Stimulated activated CD4-positive, alpha-beta T cell treated with anti-CD3 and anti-CD28 coated beads, TNF-alpha, amount 100 ng/mL, for 1 hour (primary cell): ENCODE measurements at places on chromosomes 7 and 10.

DNA sequence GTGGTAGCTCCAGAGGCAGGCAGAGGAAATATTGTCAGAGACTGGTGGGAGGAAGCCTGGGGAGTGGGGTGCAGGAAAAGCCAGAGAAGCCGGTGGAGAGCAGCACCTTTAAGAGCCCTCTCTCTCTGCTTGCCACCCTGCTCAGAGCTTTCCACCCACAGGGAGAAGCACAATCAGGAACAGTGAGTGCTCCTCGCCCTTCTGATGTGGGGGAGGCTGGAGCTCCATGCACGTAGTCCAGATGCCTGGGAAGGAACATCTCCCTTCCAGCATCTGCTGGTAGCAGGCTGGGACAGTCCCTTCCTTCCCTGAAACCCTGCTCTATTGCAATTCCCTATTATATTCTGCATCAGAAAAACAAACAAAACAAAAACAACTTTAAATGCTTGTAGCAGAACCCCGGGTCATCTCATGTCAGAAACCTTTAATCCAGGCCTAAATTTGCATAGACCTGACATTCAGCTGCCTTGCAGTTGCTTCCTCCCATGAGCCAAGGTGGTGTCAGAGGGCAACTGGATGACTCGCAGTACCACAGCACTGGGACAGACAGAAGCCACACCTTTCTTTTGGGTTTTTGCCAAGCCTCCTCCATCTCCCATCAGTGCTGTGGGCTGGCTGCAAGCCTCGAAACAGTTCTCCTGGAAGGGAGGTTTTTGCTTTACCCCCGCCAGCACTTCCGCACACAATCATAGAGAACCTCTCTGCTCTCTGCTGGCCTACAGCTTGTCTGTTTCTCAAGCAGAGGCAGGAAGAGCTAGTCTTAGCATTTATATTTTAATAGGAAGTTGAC lies 13.1 kb downstream of the AVPI1 start:
- no peak for DNase-seq

DNA sequence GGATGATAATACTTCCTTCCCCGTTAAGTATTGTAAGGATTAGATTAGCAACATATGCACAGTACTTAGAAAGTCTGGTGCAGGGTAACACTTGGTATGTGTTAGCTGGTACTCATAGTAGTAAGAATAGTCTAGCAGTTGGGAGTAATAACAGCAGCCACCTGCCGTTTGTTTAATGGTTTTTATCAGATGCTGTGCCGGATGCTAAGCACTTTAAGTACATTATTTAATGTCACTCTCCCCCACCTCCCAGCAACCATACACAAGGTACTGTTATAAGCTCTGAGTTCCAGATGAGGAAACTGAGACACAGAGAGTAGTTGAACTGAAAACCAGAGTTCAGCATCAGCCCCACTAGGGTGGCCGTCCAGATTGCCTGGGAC lies 60.1 kb downstream of the ZMIZ1 start:
- no peak for DNase-seq

GRCh38 chr10:23742368-23742767 lies 303.5 kb downstream of the OTUD1 start:
- DNase-seq, result no peak

DNA sequence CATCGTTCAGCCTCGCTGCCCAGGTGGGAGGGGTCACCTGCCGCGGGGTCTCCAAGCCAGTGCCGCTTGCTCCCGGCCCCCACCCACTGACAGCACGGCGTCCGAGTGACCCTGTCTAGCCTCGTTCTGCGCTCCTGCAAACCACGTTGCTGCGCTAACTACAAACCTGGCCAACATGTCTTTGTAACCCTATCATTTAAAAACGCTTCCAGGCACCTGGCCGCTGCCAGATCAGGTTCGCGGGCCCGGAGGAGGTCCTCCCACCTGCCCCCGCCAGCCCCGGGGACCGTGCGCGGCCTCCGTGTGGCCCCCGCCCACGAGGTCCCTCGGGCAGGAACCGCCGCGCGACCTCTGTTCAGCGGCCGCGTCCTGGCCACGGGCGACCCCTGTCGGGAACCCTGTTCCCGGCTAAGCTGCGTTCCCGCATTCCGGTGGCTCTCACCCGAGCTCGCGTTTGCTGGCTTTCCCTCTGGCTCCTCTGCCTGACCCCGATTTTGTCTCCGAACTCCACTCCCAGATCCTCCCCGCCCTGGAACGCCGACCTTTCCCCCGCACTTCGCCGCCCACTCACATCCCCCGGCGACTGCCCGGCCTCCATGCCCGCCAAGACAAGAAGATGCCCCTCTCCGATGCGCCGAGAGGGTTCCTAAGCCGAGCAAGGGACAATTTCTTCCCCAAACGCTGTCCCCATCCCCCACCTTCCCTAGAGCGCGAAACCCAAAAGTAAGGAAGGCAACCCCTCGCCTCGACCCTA lies 2.4 kb downstream of the SFMBT2 start:
- no peak for DNase-seq

DNA sequence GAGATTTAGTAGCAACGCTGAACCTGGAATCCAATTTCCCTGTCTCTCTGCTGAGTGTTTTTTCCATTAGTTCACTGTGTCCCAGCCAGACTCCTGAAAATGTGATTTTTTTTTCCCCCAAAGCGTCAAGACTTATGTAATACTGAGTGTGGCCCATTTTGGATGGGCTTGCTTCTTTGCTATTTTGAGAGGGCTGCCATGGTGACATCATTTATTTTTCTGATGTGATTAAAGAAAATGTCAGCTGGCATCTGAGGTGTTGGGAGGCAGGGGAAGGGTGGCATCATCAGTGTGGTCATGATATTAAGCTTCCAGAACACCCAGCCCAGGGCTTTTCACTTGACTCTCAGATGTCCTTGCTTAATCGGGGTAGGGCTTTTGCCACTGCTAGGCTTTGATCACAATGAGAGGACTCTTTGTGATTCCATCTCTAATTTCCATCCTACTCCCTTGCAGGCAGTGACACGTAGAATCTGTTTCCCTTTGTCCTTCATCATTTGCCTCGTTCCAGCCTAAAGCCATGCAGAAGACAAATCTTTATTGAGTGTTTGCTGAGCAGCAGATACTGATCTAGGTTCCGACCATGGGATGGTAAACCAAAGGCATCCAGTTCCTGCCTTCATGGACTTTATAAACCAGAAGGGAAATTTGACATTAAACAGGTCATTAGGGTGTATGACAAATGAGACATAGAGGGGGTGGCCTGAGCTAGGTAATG lies 7.4 kb downstream of the ZNF365 start:
- no peak for DNase-seq

DNA sequence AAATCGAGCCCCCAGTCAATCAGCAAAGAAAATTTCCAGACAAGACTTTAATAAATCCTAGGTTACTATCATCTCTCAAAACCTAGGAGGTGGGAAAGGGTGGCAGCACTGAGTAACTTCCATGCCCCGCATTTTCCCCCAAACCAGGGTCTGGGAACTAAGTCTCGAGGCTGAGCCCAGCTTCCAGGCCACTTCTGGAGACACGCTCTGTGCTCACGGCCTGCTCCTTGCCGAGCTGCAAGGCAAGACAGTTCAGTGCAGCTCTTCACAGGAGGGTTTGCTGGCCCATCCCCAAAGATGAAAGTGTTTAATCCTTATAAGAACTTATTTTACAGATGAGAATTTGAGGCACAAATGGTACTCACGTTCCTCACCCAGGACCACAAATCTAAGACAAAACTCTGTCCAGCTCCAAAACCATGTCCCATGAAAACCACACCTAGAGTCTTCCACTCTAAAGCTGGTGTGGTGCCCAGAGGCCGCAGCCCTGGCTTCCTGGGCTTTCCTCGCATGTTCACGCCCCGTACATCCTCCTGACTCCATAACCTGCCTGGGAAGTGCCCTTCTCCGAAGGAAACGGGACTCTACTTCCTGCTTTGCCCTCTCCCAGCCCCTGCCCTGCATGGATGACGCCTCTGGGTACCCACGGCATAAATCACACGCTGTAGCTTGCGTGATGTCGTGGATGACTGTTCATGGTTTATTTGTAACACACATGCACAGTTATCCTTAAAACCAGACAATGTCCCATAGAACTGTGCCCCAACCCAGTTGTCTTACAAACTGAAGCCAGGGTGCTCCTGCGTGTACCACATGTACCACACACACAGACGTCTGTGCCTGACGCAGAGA lies 201.2 kb downstream of the DIP2C start:
- DNase-seq, result no peak

DNA sequence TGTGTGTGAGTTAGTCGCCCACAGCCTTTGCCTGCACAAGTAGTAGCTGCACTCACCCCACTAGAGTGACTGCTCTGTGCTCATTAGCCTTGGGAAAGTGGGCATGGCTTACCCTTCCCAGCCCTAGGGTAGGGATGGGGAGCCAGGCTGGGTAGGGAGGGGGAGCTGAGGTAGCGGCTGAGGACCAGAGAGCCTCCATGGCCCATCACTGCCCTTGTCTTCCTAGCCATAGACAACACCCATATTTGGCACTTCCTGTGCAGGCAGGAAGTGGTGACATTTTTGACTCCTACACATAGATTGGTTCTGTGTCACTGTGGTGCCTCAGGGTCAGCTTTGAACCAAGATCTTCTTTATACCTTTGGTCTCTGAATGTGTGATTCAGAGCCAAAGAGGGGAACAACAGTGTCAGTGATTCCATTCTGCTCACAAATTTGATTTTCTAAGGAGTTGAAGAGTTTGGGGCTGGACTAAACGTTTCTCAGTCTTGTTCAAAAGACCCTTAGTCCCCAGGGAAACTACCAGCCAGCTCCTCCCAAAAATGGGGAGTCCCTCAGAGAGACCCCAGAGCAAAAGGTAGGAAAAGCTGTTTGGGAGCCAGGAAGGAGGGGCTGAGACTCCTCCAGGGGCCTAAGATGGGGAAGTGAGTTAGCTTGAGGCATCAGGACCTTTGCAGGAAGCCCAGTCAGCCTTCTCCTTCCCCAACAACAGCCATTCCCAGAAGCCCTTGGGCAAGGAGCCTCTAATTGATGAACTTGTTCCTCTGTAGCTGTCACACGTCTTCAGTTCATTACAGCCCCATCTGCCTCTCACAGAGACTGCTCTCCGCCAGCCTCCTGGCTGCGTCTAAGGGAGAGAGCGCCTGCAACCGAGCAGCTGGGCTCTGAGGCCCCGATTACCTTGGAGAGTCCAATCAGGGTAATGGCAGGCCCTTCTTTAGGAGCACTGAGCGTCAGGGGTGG lies 135.0 kb downstream of the CDH23 start:
- DNase-seq, result no peak

DNA sequence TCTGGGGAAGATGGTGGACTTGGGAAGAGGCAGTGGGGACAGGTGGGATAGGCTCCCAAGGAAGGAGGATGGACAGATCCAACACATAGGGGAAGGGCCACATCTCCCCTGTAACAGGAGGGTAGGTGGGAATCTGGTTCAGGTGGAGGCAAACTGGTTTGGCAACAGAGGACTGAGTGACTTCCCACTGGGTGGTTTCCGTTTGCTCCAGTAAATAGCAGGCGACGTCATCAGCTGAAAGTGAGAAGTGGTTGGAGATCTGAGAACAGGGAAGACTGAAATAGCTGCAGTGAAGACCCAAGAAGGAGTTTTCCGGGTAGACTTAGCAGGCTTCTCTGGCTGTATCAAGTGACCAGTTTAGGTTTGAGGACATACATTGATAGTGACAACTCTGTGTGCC lies 504.4 kb downstream of the GALNT17 start:
- no peak for DNase-seq

DNA sequence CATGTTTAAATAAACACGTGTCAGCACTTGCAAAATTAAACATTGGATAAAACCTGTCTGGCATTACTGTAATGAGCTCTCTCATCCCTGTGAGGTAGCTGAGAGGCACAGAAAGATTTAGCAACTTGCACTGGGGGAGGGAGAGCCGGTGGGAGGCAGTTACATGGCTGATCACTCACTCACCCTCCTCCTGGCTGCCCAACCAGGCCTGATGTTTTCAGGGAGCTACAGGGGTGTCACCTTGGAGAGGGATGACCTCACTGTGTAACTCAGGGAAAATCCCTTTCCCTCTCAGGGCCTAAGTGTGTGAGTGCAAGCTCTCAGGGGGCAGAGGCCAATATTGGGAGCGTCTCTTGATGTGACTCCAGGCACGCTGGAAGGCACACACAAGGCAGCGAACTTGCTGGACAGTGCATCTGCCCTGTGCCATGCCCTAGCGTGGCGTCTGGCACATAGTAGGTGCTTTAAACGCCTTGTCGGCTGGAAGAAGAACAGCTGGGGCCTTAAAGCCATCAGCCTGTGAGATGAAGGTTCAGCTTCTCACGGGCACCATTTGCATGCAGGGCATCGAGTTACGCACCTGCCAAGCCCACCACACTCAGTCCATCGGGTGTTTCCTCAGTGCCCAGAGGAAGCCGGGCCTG lies 51.1 kb downstream of the ELFN1 start:
- no peak for DNase-seq
